ENCODE measurements at places on chromosomes 1 and 21.
A peak's percentile ranks its signal among the peaks of the same experiment; 100 is the strongest.

DNA sequence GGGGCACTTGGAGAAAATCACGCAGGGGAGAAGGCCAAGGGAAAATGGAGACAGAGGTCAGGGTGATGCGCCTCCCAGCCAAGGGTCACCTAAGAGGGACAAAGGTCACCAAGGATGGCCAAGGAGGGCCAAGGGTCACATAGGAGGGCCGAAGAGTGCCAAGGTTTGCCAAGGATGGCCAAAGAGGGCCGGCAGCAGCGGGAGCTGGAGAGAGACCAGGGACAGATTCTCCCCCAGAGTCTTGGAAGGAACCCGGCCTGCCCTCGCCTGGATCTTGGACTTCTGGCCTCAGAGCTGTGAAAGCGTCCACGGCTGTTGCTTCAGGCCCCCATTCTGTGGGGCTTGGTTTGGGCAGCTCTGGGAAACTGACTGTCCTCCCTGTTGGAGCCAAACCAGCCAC lies 25.6 kb upstream of the ARHGEF16 start:
- DNase-seq, result no peak

GRCh38 chr1:17772615-17773212 lies 17.6 kb downstream of the ACTL8 start:
- no peak for DNase-seq

GRCh38 chr1:98817821-98818220 lies 156.3 kb downstream of the SNX7 start:
- DNase-seq, result no peak

GRCh38 chr1:29959356-29959755 lies 723.0 kb downstream of the PTPRU start:
- no peak for DNase-seq

- DNase-seq, result no peak
Measured at GRCh38 chr1:14517841-14518180, 80.7 kb upstream of the KAZN start.

DNA sequence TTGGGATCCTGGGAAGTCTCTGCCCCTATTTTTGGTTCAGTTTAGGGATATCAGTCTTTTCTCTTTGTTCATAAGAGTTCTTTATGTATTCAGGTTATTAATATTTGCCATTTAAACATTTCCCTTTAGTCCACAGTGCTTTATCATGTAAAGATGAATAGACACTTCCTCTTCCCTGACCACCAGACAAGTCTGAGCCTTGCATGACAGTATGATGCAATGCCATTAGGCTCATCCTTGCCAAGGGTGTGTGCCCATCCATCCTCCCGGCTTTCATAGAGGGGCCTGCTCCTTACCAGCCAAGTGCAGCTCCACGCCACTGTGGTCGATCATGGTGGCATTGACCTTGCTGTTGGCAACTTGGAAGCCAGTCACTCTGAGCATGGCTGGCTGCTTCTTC lies 52.1 kb downstream of the ZSCAN20 start:
- no peak for DNase-seq

DNA sequence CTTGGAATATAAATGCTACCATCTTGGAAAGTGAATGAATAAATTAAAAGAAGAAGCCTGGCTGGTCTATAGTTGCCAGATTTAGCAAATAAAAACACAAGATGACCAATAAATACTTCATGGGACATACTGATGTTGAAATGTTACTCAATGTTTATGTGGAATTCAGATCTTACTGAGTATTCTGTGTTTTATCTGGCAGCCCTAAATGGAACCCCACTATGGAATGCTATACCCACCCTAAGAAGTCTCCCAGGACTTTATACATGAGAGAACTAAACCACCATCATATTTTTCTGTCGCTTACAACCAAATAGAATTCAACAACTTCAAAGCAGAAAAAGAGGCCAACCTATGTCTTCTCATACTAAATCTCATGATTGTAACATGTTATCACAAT lies 177.6 kb upstream of the HMCN1 start:
- no peak for DNase-seq

DNA sequence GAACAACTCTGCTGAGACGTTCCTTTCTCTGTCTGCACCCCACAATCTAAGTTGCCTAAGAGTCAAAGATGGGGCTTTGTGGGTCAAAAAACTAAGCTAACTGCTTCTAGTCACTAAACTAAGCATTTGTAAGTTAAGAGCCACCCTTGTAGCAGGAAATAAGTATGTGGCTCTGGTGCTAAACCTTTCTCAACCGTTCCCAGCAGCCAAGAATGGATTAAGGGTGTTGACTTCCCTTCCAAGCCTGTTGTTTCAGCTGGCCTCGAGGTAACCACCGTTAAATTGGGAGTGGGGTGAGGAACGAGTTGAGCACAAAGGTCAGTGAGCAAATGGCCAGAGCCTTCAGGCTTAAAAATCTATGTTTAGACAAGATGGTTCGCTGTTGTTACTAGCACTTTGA lies 169.1 kb downstream of the TRIM33 start:
- DNase-seq, result no peak

DNA sequence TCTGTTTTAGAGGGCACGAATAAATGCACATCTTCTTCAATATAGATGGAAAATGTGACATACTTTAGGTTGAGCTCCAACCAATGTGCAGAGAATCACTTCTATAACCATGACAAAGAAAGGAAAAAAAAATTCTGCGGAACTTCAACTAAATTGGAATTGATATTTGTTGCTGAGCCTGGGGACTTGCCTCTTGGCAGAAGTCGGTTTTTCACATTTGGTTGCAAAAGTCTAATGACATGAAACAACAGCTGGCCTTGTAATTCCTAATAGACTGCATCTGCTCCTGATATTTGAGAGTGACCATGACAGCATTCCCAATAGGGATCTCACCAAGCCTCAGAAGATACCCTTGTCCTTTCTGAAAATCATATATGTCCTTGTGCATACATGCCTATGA lies 112.8 kb downstream of the PRRX1 start:
- no peak for DNase-seq

- no peak for DNase-seq
Measured at GRCh38 chr1:90044346-90044745, 49.4 kb downstream of the ZNF326 start.

GRCh38 chr1:175563236-175563895 lies 180.0 kb downstream of the TNR start:
- no peak for DNase-seq

GRCh38 chr1:168629466-168629865 lies 53.1 kb downstream of the XCL1 start:
- no peak for DNase-seq

GRCh38 chr1:32915766-32916706 lies 14.8 kb upstream of the TMEM54 start:
- no peak for DNase-seq

- DNase-seq, result no peak
Measured at GRCh38 chr1:208088319-208088718, 155.9 kb downstream of the PLXNA2 start.

- DNase-seq, result no peak
Measured at GRCh38 chr1:183281039-183281438, 95.0 kb downstream of the LAMC2 start.

DNA sequence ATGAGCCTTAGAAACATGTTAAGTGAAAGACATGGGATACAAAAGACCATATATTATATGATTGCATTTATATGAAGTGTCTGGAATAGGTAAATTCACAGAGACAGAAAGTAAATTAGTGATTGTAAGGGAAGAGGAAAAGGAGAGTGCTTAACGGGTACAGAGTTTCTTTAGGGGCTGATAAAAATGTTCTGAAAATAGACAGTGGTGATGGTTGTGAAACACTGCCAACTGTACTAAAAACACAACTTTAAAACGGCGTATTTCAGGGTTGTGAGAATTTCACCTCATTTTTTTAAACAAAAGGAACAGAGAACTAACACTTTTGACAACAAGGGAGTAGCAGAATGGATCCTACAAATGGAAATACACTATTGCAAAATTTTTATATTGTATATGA lies 13.4 kb downstream of the COP1 start:
- no peak for DNase-seq

GRCh38 chr1:118993700-118994026 lies 5.5 kb upstream of the TBX15 start:
- DNase-seq, result no peak

DNA sequence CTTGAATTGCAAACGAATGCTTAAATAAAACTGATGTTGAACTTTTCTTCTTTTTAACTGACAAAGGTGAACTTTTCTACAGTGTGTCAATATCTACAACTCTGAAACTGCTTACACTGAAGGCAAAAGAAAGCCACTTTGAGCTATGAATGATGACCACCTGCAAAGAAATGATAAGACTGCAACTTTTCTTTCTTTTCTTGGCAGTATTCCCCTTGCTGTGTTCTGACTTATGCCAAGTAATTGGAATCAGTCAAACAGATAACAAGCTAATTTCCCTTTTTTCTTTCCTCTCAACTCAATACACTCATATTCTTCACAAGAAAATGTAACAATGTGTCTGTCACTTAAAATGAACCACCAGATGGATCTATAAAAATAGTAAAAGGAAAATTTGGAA lies 588.1 kb upstream of the BRINP3 start:
- no peak for DNase-seq

DNA sequence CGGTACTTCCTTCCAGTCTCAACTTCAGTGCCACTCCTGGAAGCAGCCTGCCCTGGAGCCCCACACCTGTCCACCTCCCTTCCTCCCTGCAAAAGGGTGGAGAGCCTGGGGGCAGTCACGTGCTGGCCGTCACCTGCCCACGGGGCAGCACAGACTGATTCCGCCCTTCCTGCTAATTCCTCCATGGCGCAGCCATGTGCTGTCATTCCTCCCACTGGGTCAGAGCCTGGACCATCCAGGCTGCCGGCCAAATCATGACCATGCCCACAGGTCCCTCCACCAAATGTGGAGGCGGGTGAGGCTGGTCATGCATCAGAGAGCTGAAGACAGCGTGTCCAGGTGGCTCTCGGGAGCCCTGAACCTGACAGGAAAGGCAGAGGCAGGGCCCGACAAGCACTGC lies 24.4 kb upstream of the GPR153 start:
- DNase-seq, result no peak

- no peak for DNase-seq
Measured at GRCh38 chr1:232009741-232010140, 383.2 kb downstream of the DISC1 start.

GRCh38 chr1:235562589-235562988 lies 58.3 kb upstream of the B3GALNT2 start:
- no peak for DNase-seq

- no peak for DNase-seq
Measured at GRCh38 chr1:8165595-8166360, 139.7 kb upstream of the ERRFI1 start.

- no peak for DNase-seq
Measured at GRCh38 chr1:54328066-54328636, 78.0 kb downstream of the SSBP3 start.

GRCh38 chr1:210696709-210697108 lies 368.0 kb downstream of the HHAT start:
- no peak for DNase-seq

GRCh38 chr1:234656070-234656895 lies 46.3 kb upstream of the IRF2BP2 start:
- no peak for DNase-seq

DNA sequence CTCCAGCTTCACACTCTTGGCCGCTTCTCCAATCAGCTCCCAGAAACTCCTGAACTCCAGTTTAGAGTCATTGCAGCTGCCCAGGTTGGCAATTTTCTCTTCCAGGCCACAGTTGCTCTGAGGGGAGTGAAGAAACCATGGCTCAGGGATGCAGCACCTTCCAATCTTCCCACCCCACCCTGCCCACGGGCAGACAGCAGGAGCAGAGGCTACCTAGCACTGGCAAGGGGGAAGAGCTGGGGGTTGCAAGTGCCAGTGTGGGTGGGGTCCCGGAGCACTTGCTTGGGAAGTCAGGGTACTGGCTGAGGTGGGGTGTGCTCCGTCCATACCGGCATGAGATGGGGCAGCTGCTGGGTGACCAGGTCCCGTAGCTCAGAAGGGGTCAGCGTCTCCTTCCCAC lies 1.2 kb downstream of the S100A14 start:
- DNase-seq, result no peak

DNA sequence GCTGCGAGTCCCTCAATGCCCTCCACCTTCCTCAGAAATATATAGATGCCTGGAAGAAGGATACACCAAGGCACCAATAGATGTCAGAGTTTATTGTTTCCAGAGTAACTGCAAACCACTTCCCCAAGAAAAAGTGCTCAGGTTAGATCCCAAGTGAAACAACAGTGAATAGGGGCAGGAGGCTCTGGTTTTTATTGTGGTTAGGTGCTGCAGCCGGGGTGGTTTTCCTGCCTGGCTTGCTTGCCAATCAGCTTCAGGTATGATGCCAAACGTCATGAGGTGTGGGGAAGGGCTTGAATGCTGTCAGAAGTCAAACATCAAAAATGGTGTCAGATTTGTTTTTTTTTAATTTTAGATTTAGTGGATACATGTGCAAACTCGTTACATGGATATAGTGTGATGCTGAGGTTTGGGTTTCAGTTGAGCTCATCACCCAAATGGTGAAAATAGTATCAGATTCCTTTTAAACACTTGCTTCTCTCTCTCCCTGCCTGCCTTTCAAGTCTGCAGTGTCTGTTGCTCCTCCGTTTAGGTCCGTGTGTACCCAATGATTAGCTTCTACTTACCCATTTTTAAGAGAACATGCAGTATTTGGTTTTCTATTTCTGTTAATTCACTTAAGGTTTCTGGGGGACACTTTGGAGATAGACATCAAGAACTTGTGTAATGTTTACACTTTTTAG lies 1317.0 kb downstream of the MRPL39 start:
- peak; percentile 17 for DNase-seq

DNA sequence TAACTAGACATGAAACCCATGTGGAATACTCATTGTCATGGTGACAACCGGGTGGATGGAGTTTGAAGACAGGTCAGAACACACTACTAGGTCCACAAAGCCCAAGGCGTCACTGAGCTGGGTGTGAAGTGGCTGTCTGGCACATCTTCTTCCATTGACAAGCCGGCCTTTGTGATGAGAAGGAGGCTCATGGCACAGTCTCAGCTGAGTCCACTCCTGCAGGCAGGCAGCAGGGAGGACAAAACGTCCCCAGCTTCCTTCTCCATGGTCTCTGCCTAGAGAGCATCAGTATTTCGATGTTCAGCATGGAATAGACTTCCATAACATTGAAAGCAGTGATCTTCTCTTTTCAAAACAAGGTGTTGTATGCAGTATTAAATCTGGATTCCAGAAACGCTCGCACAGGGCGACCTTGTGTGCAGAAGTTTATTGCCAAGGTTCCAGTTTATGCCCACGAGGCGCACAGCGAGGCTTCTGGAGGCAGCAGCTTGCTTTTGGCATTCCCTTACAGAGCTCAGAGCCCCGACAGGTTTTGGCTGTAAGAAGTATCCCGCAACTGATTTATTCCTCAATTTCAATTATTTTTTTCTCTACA lies 104.2 kb downstream of the SIM2 start:
- DNase-seq, result no peak

GRCh38 chr21:18023157-18023556 lies 204.0 kb upstream of the C21orf91 start:
- no peak for DNase-seq
